Naive thymus-derived CD4-positive, alpha-beta T cell (primary cell): ENCODE measurements at places on chromosomes 2 and 18. TPM values are rescaled to one million over a fixed set of nuclear protein-coding genes. Genes with fewer than 3 reads are reported as not detected.

The KIF5C gene
- total RNA-seq = 9.2 TPM

The LBX2 gene
- 0.44 TPM for total RNA-seq

The TTR gene
- not detected in 2 replicates for total RNA-seq

The WNT10A gene
- 0.19 TPM in 1 of 2 replicates, not detected in the other for total RNA-seq

GRCh38 chr2:58710795-58711279 is 469.7 kb upstream of the FANCL start:
- DNase-seq = no peak

DNA sequence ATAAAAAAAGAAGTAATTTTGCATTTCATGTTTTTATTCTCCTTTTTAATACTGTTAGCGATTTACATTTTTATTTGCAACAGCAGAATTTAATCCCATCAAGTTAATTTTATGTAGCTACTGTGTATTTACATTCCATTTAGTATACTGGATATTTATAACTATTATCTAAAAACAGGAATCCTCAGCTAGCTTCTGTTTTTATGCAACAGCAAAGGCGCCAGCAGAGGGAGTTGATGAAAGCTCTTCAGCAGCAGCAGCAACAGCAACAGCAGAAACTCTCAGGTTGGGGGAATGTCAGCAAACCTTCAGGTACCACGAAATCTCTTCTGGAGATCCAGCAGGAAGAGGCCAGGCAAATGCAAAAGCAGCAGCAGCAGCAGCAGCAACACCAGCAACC is 26.2 kb upstream of the SNORC start:
- DNase-seq = no peak

- no peak for DNase-seq
Measured at GRCh38 chr2:39469807-39470206, 32.7 kb upstream of the MAP4K3 start.
